ENCODE measurements at places on chromosomes 2 and 18.

DNA sequence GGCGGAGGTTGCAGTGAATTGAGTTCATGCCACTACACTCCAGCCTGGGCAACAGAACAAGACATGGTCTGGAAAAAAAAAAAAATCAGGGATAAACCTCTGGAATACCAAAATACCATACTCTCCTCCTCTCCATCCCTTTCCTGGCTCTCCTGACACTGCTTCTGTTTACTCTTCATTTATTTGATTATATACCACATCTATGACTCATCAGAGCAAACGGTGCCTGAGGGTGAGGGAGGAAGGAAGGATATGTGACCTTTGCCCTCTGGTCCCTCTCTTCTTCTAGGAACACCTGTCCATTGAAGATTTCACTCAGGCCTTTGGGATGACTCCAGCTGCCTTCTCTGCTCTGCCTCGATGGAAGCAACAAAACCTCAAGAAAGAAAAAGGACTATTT is 30.0 kb downstream of the VIL1 start:
- no peak for DNase-seq

DNA sequence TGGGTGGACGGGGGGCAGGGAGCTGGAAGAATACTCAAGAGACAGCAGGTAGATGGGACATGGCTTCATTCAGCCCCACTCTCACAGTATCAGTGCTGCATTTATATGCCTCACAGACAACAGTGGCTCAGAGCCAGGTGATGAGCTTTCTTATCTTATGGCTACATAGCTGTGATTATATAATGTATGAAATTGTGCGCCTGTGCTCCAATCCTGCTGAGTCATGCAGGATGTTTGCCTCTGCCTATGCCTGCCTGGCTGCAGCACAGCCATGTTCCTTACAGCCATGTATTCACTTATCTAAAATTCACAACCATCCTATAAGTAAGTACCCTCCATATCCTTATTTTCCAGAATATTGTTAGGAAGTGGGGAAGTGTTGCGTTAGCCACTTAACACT is 37.7 kb upstream of the RNF103 start:
- no peak for DNase-seq

- no peak for DNase-seq
Observed at GRCh38 chr2:27904405-27904665, 13.8 kb downstream of the BABAM2 start.

DNA sequence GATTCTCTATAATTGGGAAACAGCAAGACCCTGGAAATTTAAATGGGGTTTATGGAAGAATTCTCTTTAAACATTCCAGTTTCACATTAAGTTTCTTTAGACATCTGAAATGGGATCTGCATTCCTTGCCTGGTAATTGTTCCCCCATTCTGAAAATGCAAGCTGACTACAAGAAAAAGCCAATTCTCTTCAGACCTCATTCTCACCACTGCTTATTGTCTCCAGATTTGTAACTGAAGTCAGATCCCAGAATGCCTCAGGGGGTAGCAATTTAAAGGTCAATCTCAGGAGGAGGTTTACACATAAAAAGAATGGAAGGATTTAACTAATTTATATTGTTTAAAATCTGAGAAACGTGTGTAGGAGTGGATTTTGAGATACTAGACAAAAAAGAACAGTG is 41.2 kb downstream of the COL3A1 start:
- no peak for DNase-seq

- DNase-seq, result peak; percentile 12
Observed at GRCh38 chr2:84849271-84849952, 31.5 kb downstream of the TRABD2A start.

GRCh38 chr2:153588408-153588807 is 109.8 kb upstream of the RPRM start:
- DNase-seq, result no peak

DNA sequence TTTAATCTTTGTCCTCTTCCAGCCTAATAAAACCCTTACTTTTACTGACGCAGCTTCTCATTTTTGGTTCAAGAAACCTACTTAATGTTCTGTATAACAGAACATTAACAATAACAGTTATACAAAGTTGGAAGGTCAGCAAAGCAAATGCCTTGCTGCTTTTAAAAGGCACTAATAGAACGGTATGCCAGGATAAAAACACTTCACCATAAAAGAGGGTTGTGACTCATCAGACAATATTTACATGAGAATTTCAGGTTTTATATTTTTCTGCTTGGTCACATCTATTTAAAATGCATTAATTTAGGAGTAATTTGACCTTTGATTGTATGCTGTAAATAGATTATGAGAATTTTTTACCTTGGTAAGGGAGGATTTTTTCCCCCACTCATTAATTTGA is 3.0 kb downstream of the KLHL41 start:
- DNase-seq, result no peak

- DNase-seq, result no peak
Observed at GRCh38 chr2:6214471-6214870, 522.3 kb downstream of the SOX11 start.

All from pons (tissue), 1 donor.